ENCODE measurements at places on chromosomes 12 and 14. TPM values are rescaled to one million over a fixed set of nuclear protein-coding genes. Genes with fewer than 3 reads are reported as not detected.

TRIM9 gene
- 19.7 TPM for total RNA-seq

GRCh38 chr14:99360774-99361595 lies 89.0 kb upstream of the BCL11B start:
- DNase-seq = no peak

GRCh38 chr12:7837366-7837765 lies 35.3 kb downstream of the SLC2A14 start:
- no peak for DNase-seq

- DNase-seq = no peak
Observed at GRCh38 chr14:95305940-95306339, 13.8 kb downstream of the CLMN start.

All from neural crest cell (in vitro differentiated cells).